Hair follicular keratinocyte (primary cell): ENCODE measurements at places on chromosomes 3 and 15. TPM values are rescaled to one million over a fixed set of nuclear protein-coding genes. Genes with fewer than 3 reads are reported as not detected.

CLEC3B gene
- total RNA-seq: not detected in 2 replicates

GHSR gene
- total RNA-seq: not detected in 2 replicates

SNRK gene
- total RNA-seq: 9.8 and 15.5 TPM in 2 replicates

EIF4E3 gene
- total RNA-seq: 1.4 and 3.0 TPM in 2 replicates

KLHL6 gene
- 0.16 TPM in 1 of 2 replicates, not detected in the other for total RNA-seq

BOC gene
- total RNA-seq: 5.2 and 7.8 TPM in 2 replicates

CMTM8 gene
- 0.87 and 2.5 TPM in 2 replicates for total RNA-seq

TUSC7 gene
- not detected in 2 replicates for total RNA-seq

DENND4A gene
- 6.1 and 6.4 TPM in 2 replicates for total RNA-seq

OR5K2 gene
- not detected in 2 replicates for total RNA-seq
